Activated CD8-positive, alpha-beta memory T cell treated with anti-CD3 and anti-CD28 coated beads, Interleukin-2, amount 10 ng/mL, durations not matched to agents 7 days and 5 days (primary cell): ENCODE measurements at places on chromosomes 2 and 18. TPM values are rescaled to one million over a fixed set of nuclear protein-coding genes. Genes with fewer than 3 reads are reported as not detected.

GRCh38 chr2:169221745-169222369 is 140.5 kb downstream of the LRP2 start:
- DNase-seq = no peak

GRCh38 chr18:74286856-74287255 is 4.9 kb downstream of the CYB5A start:
- DNase-seq = no peak

- DNase-seq = peak; percentile 57
These were observed 2.4 kb downstream of the SMAD7 start for GRCh38 chr18:48948112-48949049.

- no peak for DNase-seq
These were observed 6.1 kb downstream of the PPP4R1 start for GRCh38 chr18:9608298-9608697.

DNA sequence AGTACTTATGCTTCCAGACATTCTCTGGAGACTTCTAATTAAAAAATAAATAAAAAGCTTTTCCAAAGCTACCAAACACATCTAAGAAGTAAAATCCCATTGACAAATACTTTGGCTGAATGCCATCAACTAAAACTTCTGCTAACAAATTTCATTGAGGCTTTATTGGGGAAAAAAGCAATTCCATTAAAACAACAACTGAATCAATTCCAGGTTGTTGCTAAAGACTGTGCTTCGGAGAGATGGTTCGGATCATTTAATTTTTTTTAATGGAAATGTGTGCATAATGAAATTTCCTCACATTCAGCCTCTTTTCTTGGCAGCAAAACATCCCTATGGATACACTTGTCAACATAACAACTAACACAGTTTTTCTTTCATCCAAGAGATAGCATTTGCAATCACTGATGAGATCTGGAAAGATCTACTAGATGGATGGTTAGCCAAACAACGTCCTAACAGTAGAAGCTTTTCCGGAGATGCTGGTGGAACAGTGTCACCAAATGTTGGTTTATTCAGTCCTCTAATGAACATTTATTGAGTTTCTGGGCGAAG is 446.1 kb upstream of the FAM98A start:
- DNase-seq = no peak

- no peak for DNase-seq
These were observed 1.1 kb downstream of the EFHD1 start for GRCh38 chr2:232634206-232635150.

- DNase-seq = no peak
These were observed 253.5 kb downstream of the LDLRAD4 start for GRCh38 chr18:13471971-13472628.

- DNase-seq = no peak
These were observed 188.5 kb upstream of the CDH2 start for GRCh38 chr18:28365411-28365831.

GRCh38 chr18:9081940-9082339 is 20.6 kb upstream of the NDUFV2 start:
- DNase-seq = peak; percentile 78

- no peak for DNase-seq
These were observed 20.0 kb upstream of the SERPINB2 start for GRCh38 chr18:63867368-63868125.

REG3G gene
- not detected for total RNA-seq

RAB6C gene
- 0.18 TPM for total RNA-seq
